ENCODE measurements at places on chromosomes 11 and 22. TPM values are rescaled to one million over a fixed set of nuclear protein-coding genes. Genes with fewer than 3 reads are reported as not detected.

- no peaks in the 10 kb centered on the region for H3K36me3 ChIP-seq
- no peaks in the 10 kb centered on the region for H3K4me1 ChIP-seq
- no peak overlapping the region for H3K4me3 ChIP-seq
- no peak overlapping the region for H3K27ac ChIP-seq
- H3K27me3 ChIP-seq = no peaks in the 10 kb centered on the region
These were observed 16.7 kb upstream of the CARD18 start for GRCh38 chr11:105156231-105156630.

SLC22A12 gene
- total RNA-seq = not detected

GRCh38 chr11:33747979-33748378 lies 11.8 kb upstream of the CD59 start:
- H3K36me3 ChIP-seq = peaks cover 26% of the 10 kb centered on the region
- no peak overlapping the region for H3K27ac ChIP-seq
- no peaks in the 10 kb centered on the region for H3K4me1 ChIP-seq
- H3K4me3 ChIP-seq = no peak overlapping the region
- no peak for DNase-seq

APOA4 gene
- not detected for total RNA-seq

KCNQ1OT1 gene
- total RNA-seq = 0.22 TPM

- peaks cover 31% of the 10 kb centered on the region for H3K27me3 ChIP-seq
- no peak overlapping the region for H3K4me3 ChIP-seq
- no peaks in the 10 kb centered on the region for H3K36me3 ChIP-seq
- H3K4me1 ChIP-seq = no peaks in the 10 kb centered on the region
These were observed 1086.3 kb downstream of the FAM181B start for GRCh38 chr11:81647374-81647773.

ENTHD1 gene
- 0.21 TPM for total RNA-seq

All from activated CD4-positive, alpha-beta T cell treated with anti-CD3 and anti-CD28 coated beads, Interleukin-2, amount 10 ng/mL, durations not matched to agents 7 days and 5 days (primary cell).